ENCODE measurements at places on chromosomes 12 and 14. TPM values are rescaled to one million over a fixed set of nuclear protein-coding genes. Genes with fewer than 3 reads are reported as not detected.

Gene LPAR5
- 7.0 TPM for total RNA-seq

GRCh38 chr12:57623385-57623784, 9.6 kb downstream of the B4GALNT1 start:
- DNase-seq = no peak
- H3K27ac ChIP-seq = no peak overlapping the region
- H3K27me3 ChIP-seq = peaks cover 95% of the 10 kb centered on the region
- no peak overlapping the region for H3K4me3 ChIP-seq
- peaks cover 45% of the 10 kb centered on the region for H3K4me1 ChIP-seq
- H3K36me3 ChIP-seq = peaks cover 9% of the 10 kb centered on the region

DNA sequence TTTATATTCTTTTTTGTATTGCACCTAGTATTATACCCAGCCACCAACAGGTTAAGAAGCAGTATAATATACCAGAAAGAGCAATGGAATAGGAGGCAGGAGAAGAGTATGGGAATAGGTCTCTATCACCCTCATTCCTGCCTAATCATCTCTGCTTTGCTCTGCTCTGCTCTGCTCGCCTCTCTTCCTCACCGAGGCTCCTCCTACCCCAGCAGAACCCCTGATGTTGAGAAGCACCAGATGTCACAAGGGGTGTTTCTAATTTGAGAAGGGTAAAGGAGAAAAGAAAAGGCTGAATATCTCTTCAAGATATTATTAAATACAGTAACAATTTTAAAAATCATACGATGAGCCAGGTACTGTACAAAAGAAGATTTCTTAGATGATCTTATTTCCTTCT, 89.0 kb downstream of the STON2 start:
- peaks cover 6% of the 10 kb centered on the region for H3K27me3 ChIP-seq
- H3K36me3 ChIP-seq = no peaks in the 10 kb centered on the region
- no peak overlapping the region for H3K27ac ChIP-seq

- H3K27me3 ChIP-seq = peaks cover 59% of the 10 kb centered on the region
- DNase-seq = no peak
- H3K36me3 ChIP-seq = no peaks in the 10 kb centered on the region
- H3K27ac ChIP-seq = no peak overlapping the region
- H3K4me3 ChIP-seq = no peak overlapping the region
These were observed 57.4 kb upstream of the ANO4 start for GRCh38 chr12:100737168-100737567.

DNA sequence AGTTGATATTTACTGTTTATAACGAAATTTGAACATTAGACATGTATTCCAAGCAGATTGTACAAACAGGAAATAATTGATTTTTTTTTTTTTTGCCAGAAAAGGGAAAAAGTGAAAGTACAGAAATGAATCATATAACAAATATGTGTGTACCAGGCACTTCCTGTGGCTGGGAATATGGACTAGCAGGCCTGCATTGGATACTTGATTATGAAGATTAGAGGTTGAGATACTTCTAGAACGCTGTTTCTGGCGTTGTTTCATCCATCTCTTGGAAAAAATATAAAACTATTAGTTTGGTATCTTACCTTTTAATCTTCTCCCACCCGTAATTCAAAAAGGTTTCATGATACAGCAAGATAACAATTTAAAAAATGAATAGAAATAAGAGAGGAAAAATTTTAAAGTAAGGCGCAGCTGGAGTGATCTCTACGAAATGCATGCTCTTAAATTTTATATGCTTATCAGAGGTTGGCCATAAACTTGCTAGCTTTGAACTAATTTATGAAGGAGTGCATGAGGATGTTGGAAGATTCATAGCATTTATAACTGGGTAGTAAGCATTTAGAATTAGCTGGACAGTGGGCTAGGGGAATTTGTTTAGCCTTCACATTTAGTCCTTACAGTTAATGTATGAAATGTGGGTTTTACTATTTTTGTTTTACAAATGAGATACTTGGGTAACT, 90.8 kb downstream of the AEBP2 start:
- no peak overlapping the region for H3K4me3 ChIP-seq
- H3K36me3 ChIP-seq = no peaks in the 10 kb centered on the region
- DNase-seq = no peak
- H3K4me1 ChIP-seq = peaks cover 9% of the 10 kb centered on the region

Gene FITM1
- total RNA-seq = 148 TPM

- H3K4me3 ChIP-seq = no peak overlapping the region
- no peaks in the 10 kb centered on the region for H3K27me3 ChIP-seq
- no peaks in the 10 kb centered on the region for H3K36me3 ChIP-seq
- no peak overlapping the region for H3K27ac ChIP-seq
These were observed 139.4 kb downstream of the MON2 start for GRCh38 chr12:62605981-62606380.
